Spleen (tissue), 13 donors: ENCODE measurements at places on chromosomes 6 and 20. TPM values are rescaled to one million over a fixed set of nuclear protein-coding genes. Genes with fewer than 3 reads are reported as not detected.

Gene UNC5CL
- 2.2 TPM for total RNA-seq

Gene DDX43
- total RNA-seq = 1.2 TPM

Gene AGER
- total RNA-seq = 17.4 TPM

Gene LIN28B
- total RNA-seq = not detected

Gene GATA5
- total RNA-seq = not detected

Gene FGD2
- 200 TPM for total RNA-seq

Gene GABBR1
- total RNA-seq = 69.0 TPM

DNA sequence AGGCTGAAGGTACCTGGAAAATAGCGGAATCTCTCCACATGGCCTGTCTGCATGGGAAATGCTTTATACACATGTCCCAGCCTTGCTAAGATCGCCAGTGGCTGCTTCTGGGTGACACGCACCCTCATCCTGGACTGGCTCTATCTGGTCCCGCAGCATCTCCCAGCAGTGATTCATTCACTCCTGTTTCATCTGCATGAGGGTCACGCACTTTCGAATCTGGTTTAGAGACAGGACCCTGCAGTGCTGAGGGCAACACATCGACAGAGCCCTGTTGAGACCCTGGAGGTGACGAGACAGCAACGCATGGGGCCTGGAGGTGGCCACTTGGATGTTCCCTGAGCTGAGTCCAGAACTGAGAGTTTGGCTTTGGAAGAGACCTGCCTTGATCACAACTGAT is 136.5 kb downstream of the SMOC2 start:
- H3K4me1 ChIP-seq = no peaks in the 10 kb centered on the region
- H3K4me3 ChIP-seq = no peak overlapping the region
- no peak for DNase-seq
- H3K27ac ChIP-seq = no peak overlapping the region

GRCh38 chr20:36775196-36775595 is 1.6 kb upstream of the DSN1 start:
- no peaks in the 10 kb centered on the region for H3K36me3 ChIP-seq
- peaks cover 7% of the 10 kb centered on the region for H3K4me1 ChIP-seq
- no peaks in the 10 kb centered on the region for H3K27me3 ChIP-seq
- H3K4me3 ChIP-seq = no peak overlapping the region
- no peak for DNase-seq
- H3K27ac ChIP-seq = peak overlapping the region; percentile 91

- no peaks in the 10 kb centered on the region for H3K27me3 ChIP-seq
- peaks cover 60% of the 10 kb centered on the region for H3K36me3 ChIP-seq
- H3K4me3 ChIP-seq = no peak overlapping the region
- no peak for DNase-seq
Measured at GRCh38 chr20:49853640-49854039, 41.0 kb downstream of the SLC9A8 start.

- no peak overlapping the region for H3K4me3 ChIP-seq
- H3K4me1 ChIP-seq = no peaks in the 10 kb centered on the region
- peaks cover 6% of the 10 kb centered on the region for H3K36me3 ChIP-seq
- no peaks in the 10 kb centered on the region for H3K27me3 ChIP-seq
- no peak overlapping the region for H3K27ac ChIP-seq
Measured at GRCh38 chr6:112065426-112065986, 11.6 kb downstream of the CCN6 start.

- no peak for DNase-seq
- H3K27ac ChIP-seq = no peak overlapping the region
- peaks cover 12% of the 10 kb centered on the region for H3K4me1 ChIP-seq
- no peaks in the 10 kb centered on the region for H3K36me3 ChIP-seq
- no peaks in the 10 kb centered on the region for H3K27me3 ChIP-seq
Measured at GRCh38 chr6:90127595-90127994, 169.0 kb downstream of the BACH2 start.

DNA sequence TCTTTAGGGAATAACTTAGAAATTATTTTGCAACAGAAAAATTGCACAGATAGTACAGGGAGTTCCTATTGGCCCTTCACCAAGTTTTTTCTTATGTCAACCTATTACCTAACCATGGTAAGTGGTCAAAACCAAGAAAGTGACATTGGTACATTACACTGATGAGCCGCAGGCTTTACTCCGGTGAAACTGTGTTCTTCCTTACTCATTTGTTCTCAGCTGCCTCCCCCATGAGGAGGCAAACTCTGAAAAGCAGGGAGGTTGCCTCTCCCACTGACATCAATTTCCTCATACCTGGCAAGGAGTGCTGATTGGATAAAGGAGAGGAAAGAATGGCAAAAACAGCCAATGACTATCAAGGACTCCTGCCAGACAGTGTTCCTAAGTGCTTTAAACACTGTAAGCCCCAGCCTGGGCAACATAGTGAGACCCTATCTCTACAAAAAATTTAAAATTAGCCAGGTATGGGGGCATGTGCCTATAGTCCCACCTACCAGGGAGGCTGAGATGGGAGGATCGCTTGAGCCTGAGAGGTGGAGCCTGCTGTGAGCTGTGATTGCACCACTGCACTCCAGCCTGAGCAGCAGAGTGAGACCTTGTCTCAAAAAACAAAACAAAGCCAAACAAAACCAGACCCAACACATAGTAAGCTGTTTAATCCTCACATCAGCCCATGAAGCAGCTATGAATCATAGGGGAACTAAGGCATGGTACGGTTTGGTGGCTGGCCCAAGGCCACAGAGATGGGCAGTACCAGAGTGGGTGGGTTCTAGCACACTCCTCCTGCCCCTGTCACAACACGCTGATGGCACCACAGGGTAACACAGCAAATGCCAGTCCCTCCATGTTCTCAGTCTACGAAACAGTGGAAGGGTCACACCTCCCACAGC is 24.7 kb downstream of the C20orf203 start:
- H3K27ac ChIP-seq = no peak overlapping the region
- peaks cover 10% of the 10 kb centered on the region for H3K4me1 ChIP-seq
- H3K4me3 ChIP-seq = no peak overlapping the region
- H3K27me3 ChIP-seq = no peaks in the 10 kb centered on the region

DNA sequence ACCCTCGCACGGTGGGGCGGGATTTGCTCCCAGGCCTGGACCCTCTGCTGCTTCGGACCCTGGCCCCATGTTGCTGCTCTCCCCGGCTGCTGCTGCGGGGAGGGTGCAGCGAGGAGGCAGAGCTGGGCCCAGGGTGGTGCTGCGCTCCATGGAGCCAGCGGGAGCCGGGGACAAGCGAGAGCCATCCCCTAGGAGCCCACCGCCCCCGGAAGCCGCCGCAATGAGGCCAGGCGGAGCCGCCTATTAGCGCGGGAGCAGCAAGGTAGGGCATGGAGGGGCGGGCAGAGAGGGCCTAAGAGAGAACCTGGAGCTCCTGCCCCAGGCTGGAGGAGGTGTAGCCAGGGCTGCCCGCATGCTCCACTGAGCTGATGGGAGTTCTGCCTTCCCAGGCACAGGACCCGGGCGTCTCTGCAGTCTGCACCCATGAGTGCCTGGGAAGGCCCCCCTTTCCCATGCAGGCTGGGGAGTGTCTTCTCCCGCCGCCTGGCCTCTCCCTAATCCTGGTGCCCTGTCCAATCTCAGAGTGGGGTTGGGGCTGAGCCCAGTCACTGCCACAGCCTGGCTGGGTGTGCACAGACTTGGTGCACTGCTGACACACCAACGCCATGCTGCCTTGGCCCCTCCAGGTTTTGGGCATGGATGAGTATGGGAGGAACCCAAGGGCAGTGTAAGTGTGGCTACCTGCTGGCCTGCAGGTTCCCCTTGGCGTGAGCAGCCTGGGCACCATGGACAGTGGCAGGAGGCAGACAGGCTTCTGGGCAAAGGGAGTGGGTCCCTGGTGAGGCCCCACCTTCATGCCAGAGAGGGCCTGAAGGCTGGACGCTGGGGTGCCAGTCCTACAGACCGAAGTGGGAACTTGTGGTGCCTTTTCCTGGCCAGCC is 360.6 kb upstream of the MAP3K7 start:
- DNase-seq = no peak
- no peak overlapping the region for H3K27ac ChIP-seq
- H3K4me1 ChIP-seq = no peaks in the 10 kb centered on the region
- no peak overlapping the region for H3K4me3 ChIP-seq
- H3K36me3 ChIP-seq = no peaks in the 10 kb centered on the region

DNA sequence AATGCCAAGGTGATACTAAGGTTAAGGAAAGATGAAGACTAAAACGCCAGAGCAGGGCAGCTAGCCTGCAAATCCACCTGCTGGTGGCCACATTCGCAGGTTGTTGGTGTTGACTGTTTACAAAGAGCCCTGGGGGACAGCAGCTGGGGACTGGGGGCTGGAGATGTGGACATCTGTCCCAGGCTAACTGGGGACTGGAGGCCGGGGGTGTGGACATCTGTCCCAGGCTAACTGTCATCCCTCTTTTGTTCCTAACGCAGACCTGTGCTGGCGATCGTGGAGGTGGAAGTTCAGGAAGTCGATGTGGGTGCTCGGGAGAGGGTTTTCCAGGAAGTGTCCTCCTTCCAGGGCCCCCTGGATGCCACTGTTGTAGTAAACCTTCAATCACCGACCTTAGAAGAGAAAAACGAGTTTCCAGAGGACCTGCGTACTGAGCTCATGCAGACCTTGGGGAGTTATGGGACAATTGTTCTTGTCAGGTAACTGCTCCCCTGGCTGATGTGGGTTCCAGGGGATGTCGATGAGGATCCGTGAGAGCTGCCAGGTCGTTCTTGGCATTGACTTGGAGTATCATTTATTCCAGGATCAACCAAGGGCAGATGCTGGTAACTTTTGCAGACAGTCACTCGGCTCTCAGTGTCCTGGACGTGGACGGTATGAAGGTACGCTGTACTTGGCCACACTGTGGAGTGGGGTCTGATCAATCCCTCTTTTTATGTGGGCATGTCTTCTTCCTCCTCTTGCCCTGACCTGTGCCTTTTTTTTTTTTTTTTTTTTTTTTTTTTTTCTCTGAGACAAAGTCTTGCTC is 87.0 kb downstream of the SERAC1 start:
- no peaks in the 10 kb centered on the region for H3K4me1 ChIP-seq
- H3K4me3 ChIP-seq = no peak overlapping the region
- H3K27ac ChIP-seq = peak overlapping the region; percentile 68
- H3K36me3 ChIP-seq = peaks cover 54% of the 10 kb centered on the region
- no peaks in the 10 kb centered on the region for H3K27me3 ChIP-seq
- no peak for DNase-seq

GRCh38 chr6:139883776-139884175 is 509.3 kb upstream of the CITED2 start:
- no peaks in the 10 kb centered on the region for H3K36me3 ChIP-seq
- no peak for DNase-seq
- H3K4me1 ChIP-seq = peaks cover 42% of the 10 kb centered on the region
- no peaks in the 10 kb centered on the region for H3K27me3 ChIP-seq
- no peak overlapping the region for H3K27ac ChIP-seq

GRCh38 chr6:64013011-64013410 is 377.4 kb downstream of the PHF3 start:
- no peaks in the 10 kb centered on the region for H3K36me3 ChIP-seq
- DNase-seq = no peak
- no peak overlapping the region for H3K27ac ChIP-seq
- H3K4me3 ChIP-seq = no peak overlapping the region
- H3K4me1 ChIP-seq = no peaks in the 10 kb centered on the region

DNA sequence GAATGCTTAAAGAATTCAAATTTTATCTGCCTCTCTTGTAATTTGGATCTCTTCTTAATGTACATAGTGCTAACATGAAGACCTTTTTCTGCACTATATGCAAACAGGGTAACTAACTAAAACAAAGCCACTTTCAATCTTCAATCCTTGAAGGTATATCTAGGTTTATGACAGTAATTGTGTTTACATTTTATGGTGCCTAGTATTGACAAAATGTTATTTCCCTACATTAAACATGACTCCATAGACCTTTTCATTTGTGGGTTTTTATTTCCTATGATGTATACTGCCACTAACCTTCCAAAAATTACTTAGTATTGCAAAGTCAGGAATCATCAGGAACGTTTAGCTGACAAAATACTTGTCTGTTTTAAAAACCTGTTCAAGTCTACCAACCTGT is 95.9 kb downstream of the B3GAT2 start:
- no peak overlapping the region for H3K4me3 ChIP-seq
- no peak overlapping the region for H3K27ac ChIP-seq
- H3K27me3 ChIP-seq = no peaks in the 10 kb centered on the region
- H3K4me1 ChIP-seq = no peaks in the 10 kb centered on the region
- DNase-seq = no peak
- H3K36me3 ChIP-seq = peaks cover 25% of the 10 kb centered on the region

- DNase-seq = no peak
- no peaks in the 10 kb centered on the region for H3K4me1 ChIP-seq
- no peak overlapping the region for H3K4me3 ChIP-seq
- no peaks in the 10 kb centered on the region for H3K36me3 ChIP-seq
Measured at GRCh38 chr6:143169440-143169839, 108.8 kb downstream of the AIG1 start.

- H3K4me1 ChIP-seq = no peaks in the 10 kb centered on the region
- H3K27ac ChIP-seq = no peak overlapping the region
- no peaks in the 10 kb centered on the region for H3K36me3 ChIP-seq
- no peak for DNase-seq
- no peak overlapping the region for H3K4me3 ChIP-seq
Measured at GRCh38 chr6:132948889-132949288, 134.5 kb downstream of the RPS12 start.

GRCh38 chr20:49672096-49672664 is 41.5 kb downstream of the B4GALT5 start:
- H3K27me3 ChIP-seq = no peaks in the 10 kb centered on the region
- H3K4me1 ChIP-seq = peaks cover 100% of the 10 kb centered on the region
- no peak overlapping the region for H3K27ac ChIP-seq
- no peak overlapping the region for H3K4me3 ChIP-seq
- no peak for DNase-seq
- no peaks in the 10 kb centered on the region for H3K36me3 ChIP-seq

DNA sequence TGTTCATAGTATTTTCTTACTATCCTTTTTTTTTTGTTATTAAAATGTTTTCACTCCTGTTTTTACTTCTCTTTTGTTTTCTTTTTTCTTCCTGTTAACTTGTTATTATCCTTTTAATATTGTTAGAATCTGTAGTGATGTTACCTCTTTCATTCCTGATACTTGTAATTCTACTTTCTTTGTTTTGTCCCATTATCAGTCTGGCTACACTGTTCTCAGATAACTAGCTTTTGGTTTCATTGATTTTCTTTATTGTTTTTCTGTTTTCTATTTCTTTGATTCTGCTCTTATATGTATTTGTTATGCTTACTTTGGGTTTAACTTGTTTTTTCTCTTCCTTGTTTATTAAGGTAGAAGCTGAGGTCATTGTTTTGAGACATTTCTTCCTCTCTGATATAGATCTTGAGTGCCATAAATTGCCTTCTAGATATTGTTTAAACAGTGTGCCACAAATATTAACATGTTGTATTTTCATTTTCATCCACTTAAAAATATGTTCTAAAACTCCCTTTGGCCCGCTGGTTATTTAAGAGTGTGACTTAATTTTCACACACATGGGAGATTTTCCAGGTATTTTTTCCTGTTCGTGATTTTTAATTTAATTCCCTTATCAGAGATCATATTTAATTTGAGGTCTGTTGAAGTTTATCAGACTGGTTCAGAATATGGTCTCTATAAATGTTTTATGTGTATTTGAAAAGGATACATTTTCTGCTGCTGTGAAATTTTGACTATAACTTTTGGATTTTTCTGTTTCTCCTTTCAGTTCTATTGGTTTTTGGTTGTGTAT is 6.7 kb downstream of the XRN2 start:
- H3K27me3 ChIP-seq = no peaks in the 10 kb centered on the region
- DNase-seq = no peak
- H3K4me3 ChIP-seq = no peak overlapping the region
- peaks cover 74% of the 10 kb centered on the region for H3K4me1 ChIP-seq
- no peak overlapping the region for H3K27ac ChIP-seq
- peaks cover 4% of the 10 kb centered on the region for H3K36me3 ChIP-seq
